ENCODE measurements at places on chromosomes 13 and 19.

- DNase-seq, result no peak
Measured at GRCh38 chr19:58007285-58007684, 4.7 kb upstream of the ZNF606 start.

DNA sequence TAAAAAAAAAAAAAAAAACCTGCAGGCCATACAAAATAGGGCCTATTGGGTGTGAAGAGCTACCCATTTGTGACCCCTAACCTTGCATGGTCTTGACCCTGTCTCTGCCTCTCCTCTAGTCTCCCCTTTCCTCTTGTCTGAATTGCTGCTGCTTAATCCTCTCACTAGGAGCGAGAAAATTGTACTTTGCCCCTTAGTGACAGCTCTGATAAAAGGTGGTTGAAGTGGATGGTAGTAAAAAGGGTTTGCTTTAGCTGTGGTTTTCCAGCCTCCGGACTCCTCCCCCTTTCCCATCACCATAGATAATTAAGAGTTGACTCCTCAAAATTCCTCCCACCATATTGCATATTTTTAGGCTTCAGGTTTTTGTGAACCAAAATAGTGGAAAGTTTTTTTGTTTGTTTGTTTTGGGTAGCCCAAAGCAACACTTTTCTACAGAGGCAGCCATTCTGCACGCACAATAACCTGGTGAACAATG is 23.5 kb downstream of the ACTN4 start:
- no peak for DNase-seq

DNA sequence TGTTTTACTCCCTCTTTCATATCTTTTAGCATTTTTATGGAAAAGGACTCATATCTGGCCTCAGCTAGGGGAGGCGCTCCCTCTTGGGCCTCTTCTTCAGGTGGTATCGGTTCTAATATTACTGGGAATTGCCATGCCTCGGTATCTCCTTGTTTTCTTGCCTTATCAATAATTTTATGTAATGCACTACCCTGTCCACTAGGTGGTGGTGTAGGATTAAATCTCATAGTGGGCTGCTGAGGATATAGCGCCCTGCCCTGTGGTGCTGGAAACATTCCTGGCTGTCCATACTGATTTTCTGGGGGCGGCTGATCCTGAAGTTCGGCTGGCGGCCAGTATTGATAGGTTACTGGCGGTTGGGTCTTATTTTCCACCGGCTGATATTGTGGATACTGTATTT is 35.8 kb downstream of the ZNF420 start:
- DNase-seq, result no peak

DNA sequence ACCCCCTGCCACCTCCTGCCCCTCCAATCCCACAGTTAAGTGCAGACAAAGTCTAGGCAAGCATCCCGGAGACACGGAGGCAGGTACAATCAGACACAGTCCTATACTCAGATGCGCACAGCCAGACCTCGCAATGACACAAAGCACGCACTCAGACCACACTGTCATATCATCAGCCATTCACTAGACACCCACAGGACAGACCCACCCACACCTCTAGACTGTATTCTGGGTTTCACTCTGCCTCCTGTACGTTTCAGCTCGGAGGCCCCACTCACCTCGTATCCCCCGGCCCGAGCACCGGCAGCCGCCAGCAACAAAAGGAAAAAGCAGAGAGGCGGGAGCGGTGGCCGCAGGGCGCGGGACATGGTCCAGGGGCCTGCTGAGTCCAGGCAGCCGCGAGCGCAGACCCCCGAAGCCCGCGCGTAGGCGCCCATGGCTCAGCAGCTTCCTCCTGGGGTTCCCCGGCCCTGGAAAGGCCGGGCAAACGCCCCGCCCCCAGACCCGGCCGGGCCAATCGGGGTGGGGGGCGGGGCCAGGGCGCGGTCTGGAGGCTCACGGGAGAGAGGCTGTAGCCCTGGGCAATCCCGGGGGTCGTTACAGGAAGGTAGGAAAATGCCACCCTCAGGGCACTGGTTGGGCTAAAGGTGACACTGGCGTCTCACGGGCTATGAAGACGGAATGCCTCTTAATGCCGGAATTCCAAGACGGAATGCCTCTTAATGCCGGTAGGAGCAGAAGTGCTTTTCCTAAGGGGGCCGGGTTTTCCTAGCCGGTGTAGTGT is at the start of the genes MAN2B1 and WDR83:
TSS of gene MAN2B1 (minus strand) at position 478 of the 784 bp plus-strand sequence. CDS start at position 437, 41 bp downstream.
TSS of gene WDR83 (plus strand) at position 543 of the 784 bp plus-strand sequence. CDS start 2,984 bp downstream, outside the sequence.
- DNase-seq, result peak; percentile 84

GRCh38 chr19:28468701-28469459 is 744.1 kb downstream of the UQCRFS1 start:
- peak; percentile 36 for DNase-seq

DNA sequence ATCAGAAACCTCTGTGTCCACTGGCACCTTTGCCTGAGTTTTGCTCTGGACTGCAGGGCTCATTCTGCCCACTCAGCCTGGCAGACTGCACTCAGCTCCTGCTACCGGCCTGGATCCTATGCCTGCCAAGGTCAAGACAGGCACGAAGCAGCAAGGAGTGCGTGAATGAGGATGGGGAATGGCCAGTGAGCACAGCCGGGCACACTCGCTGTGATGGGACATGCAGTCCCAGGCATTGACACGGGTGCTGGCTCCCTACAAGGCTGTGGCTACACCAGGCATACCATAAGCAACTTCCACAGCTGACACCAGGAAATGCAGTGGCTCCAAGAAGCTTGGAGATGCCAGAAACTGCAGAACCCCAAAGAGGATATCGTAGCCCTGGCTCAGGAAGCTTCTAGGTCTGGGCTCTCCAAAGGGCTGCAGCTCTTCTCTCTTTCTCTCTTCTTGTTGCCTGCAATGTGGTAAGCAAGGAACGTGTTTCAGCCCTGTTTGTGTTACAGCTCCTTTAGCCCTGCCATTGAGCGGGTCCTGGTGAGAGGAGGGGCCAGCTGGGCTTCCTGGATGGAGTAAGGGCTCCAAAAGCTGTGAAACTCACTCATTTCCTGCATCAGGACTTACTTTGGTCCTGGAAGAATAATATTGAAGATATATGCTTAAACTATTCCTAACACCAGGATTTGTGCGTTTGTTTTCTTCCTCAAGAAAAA is 832.6 kb upstream of the SLITRK5 start:
- DNase-seq, result no peak

GRCh38 chr19:15197275-15197941 is 3.4 kb downstream of the NOTCH3 start:
- peak; percentile 24 for DNase-seq

DNA sequence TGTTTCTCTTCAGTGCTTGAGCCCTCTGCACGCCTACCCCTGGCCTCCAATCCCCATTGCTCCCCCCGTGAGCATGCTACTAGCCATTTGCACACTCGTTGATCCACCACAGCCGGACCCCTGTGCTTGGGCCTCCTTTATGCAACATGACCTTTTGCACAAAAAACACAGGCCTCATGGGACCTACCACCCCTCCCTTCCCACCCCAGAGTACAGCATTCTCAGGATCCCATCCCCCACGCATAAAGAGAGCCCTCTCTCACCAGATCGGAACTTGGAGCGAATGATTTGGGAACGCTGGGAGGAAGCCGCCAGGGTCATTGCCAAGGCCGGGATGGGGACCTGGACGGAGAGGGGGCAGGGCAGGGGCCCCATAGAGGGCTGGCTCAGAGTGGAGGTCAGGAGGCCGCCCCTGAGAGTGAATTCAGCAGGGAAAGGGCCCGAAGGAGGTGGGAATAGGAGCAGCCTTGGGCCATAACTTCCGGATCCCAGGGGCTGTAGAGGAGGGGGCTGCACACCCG is 754 bp downstream of the MAMSTR start:
- no peak for DNase-seq

GRCh38 chr13:98240135-98240534 is 63.1 kb upstream of the RNF113B start:
- no peak for DNase-seq

- DNase-seq, result no peak
Measured at GRCh38 chr13:73985783-73986182, 148.4 kb downstream of the KLF12 start.

GRCh38 chr13:87666831-87667230 is 4.3 kb upstream of the SLITRK5 start:
- no peak for DNase-seq

GRCh38 chr13:33138441-33138840 is 122.2 kb downstream of the KL start:
- DNase-seq, result no peak

- no peak for DNase-seq
Measured at GRCh38 chr19:10419200-10419645, 1.1 kb upstream of the PDE4A start.

DNA sequence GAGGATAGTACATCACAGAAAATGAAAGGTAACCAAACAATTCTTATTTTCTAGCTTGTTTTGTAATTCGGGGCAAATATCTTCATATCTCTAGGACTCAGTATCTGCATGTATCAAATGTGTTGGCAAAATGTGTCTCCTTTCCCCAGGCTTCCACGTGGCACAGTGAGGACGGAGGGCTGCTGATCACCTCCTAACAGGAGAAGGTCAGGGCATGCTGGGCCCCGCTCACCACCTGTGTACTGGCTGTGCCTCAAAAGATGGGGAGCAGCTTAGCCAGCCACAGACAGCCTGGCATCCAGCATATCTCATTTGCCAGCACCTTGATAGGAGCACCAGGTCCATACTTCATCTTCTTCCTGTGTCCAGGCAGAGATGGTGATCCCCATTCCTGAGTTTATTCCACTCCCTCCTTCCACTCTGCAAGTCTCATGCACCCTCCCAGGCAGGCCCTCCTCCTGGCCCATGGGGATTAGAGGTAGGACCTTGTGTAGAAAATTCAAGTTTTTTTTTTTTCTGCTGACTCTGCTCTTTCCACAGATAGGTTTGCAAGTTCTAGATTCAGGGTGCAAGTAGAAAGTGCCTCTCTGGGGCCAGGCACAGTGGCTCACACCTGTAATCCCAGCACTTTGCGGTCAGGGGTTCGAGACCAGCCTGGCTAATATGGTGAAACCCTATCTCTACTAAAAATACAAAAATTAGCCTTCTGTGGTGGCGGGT is 1639.0 kb upstream of the SLC10A2 start:
- no peak for DNase-seq

GRCh38 chr13:49097374-49097773 is 121.7 kb downstream of the FNDC3A start:
- no peak for DNase-seq

- DNase-seq, result no peak
Measured at GRCh38 chr13:50389726-50390125, 374.5 kb downstream of the KCNRG start.

GRCh38 chr19:55526216-55527196 is 10.4 kb downstream of the SBK2 start:
- DNase-seq, result no peak

- DNase-seq, result no peak
Measured at GRCh38 chr13:66200555-66200954, 1029.6 kb downstream of the PCDH9 start.

DNA sequence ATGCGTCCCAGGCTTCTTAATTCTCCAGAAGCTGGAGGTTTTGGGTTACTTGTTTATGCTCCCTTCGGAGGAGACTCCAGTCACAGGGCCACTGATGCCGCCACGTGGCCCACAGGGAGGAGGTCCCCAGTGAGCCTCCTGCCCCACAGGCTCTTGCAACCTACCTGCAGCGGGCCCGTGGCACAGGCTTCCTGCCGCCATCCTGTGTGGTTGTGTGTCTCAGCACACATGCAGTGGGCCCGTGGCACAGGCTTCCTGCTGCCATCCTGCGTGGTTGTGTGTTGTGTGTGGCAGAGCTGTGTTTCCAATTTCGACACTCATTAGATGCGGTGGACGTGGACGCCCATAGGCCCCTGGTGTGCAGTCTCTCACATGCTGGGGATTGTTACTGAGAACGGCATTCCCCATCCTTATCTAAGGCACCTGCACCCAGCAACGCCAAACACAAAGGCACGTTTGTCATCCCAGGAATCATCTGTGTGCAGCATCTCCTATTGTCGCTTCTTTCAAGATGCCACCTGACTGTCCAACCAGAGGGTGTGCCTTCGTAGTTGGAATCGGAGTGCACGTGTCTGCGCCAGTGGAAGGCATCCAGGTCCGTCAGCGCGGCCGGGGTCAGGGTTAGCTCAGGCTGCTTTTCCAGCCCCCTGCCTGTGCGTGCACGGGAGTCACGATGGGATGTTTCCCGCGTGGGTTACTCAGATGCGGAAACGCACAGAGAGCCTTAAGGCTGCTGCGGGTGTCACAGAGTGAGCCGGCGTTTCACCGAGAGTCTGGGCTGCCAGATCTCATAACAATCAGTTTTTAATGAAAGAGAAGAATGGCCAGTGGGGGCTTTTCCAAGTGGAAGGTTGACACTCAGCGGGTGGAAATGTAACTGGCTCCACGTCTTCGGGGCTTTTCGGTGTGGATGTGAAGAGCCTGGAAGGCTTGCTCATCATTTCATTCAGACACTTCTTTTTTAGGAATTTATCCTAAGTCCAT is 119.8 kb downstream of the ATP11A start:
- no peak for DNase-seq

DNA sequence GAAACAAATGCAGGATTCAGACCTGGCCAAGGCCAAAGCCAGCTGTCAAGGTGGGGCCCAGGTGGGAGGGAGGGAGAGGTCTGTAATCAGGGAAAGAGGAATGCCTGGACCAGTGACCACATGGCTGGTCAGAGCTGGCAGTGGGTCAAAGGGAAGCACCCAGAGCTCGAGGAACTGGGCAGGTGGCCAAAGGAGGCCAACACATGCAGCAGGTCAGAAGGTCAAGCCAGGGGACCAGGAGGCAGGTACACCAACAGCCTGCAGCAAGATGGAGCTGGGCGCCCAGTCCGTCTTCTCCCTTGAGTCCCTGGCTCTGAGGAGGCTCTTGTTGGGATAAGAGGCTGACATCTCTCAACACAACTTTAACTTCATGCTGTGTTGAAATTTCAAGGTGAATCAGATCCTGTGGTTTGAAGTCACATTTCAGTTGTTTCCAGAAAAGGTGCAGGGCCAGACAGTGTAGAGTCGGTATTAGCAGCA is 17.1 kb downstream of the GPATCH1 start:
- no peak for DNase-seq

DNA sequence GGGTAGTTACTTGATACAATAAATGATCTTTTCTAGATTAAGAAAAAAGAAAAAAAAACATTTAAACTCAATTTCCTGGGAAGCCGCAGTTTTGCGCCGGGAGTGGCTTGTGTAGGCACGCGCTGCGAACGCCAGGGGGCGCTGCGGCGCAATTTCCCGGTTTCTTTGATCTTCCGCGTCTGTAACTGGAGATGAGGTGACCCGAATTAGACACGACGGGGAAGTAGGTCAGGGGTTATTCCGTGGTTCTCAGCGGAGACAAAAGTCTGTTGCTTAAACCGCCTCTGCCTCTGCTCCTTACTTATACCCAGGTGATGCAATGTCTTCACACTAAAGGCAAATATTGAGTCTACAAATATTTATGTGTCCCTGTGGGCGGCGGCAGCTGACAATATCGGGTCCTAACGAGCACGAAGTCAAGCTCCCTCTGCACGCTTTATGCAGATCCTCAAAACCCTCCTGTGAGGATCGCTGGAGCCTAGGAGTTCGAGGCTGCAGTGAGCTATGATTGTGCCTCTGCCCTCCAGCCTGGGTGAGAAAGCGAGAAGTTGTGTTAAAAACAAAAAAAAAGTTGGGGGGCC is 15.2 kb downstream of the STXBP2 start:
- peak; percentile 87 for DNase-seq

Measured in CD4-positive, alpha-beta T cell treated with Interleukin-15 for 1 hour (primary cell).